ENCODE measurements at places on chromosomes 5 and 9.

DNA sequence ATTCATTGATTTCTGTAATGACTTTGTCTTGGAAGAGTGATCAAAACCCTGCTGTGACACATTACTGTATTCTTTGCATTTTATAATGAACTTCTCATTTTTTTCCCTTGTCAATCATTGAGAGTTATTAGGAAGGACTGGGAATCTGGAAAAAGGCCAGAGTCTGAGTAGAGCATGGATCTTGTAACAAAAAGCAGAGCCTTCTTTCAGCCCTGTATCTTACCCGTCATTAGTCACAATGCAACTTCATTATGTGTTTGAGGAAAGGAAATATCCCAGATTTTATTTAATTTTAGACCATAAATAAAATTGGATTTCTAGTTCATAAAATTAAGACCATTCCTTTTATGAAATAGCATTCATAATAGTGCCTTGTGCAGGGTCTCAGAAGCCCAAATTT, 131.4 kb downstream of the ARHGEF28 start:
- no peak for DNase-seq

GRCh38 chr9:118414676-118415075, 710.5 kb downstream of the TLR4 start:
- DNase-seq = no peak

- no peak for DNase-seq
Measured at GRCh38 chr9:137379761-137380161, 43.2 kb downstream of the EXD3 start.

- DNase-seq = no peak
Measured at GRCh38 chr9:124215368-124215910, 42.3 kb upstream of the NEK6 start.

DNA sequence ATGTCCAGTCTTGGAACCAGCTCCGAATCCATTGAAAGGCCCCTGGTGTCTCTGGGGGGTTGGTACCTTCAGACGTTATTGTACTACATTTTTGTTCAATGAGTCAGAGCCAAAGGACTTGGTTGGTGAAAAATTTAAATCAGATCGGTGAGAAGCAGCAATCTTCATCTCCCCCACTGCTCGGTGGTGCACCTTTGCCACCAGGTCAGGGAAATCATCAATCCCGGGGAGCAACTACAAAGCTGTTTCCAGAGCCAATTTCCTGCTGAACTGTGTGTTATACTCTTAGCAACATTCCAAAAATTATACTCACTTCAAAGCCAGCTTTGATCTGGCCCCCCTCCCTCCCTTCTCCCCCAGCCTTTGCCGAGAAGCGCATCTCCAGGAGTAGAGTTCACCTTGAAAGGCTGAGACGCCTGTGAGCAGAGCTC, 375.2 kb upstream of the WWC1 start:
- DNase-seq = no peak

DNA sequence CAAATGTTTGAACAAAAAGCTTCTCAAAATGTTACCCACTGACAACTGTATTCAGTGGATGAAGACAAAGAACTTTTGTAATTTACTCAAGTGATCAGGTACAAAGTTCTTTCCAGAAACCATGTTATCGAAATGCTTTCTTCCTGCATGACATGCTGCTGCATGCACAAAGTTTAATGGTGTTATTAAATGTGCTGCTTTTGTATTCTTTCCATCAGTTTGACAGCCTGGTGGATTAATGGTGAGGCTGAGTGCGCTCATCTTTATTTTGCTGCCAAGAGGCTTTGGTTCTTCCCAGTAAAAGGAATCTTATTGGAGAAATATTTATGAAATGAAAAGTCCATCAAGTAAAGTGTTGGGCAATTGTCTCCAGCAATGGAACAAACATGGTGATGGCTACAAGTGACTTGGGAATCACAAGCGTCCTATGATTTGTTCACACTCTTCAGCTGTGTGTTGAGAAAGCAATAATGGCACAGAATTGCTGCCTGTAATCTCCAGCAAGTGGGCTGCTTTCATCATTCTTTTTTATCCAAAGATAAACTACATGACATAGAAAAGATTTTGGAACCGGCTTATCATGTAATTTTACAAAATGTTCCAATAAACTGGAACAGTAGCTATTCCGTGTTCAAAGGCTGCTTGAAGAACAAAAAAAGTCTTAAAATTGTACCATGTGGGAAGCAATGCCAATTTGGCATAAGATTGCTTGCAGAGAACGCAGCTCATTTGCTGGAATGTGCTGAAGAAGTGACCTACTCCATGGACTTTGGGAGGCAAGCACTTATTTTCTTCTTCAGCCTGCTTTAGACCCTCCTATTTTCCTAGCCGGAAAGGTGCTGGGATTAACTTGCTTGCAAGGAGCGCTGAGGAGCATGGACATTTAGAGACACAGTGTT, 153.1 kb downstream of the HSD17B3 start:
- no peak for DNase-seq

GRCh38 chr5:102796009-102796408, 40.9 kb downstream of the PAM start:
- DNase-seq = no peak

- DNase-seq = no peak
Measured at GRCh38 chr9:15697446-15697851, 144.6 kb downstream of the CCDC171 start.

DNA sequence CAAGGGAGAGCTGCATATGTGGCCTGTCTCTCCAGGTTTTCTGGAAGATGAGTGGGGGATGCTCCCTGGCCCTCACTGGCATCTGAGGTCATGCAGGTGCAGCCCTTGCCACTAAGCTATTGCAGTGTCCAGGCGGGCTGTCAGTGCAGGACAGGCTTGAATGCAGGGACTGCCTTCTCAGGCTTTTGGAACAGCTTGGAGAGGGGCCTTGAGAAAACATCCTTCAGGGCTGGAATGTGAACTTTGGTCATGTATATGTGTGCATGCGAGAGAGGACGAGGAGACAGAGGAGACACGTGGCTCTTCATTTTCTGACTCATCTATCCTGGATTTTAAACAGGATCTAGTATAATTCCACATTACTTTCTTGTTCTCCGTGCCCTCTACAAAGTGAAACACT, 90.3 kb downstream of the MACROH2A1 start:
- no peak for DNase-seq

DNA sequence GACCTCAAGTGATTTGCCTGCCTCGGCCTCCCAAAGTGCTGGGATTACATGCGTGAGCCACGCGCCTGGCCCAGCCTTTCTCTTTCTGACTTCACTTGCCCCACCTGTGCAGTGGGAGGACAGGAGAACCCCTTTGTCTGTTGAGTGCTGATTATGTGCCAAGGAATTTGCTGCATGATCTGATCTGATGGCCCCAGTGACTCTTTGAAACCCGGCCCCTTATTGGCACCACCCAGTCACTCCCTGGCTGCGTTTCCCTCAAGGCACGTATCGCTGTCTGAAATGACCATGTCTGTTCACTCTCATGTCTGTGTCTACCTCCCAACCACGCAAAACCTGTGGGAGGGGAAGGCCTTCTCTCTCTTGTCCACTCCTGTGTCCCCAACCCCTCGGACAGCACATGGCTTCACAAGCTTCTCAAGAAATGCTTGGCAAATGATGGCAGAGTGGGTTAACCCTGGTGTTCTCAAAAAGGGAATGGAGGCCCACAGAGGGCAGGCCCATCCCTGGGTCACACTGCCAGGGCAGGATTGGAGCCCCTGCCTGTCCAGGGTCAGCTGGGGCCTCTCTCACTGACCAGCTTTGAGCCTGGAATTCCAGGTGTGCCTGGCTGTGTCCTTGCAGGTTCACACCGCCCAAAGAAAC, 21.9 kb downstream of the NEK6 start:
- no peak for DNase-seq

GRCh38 chr9:93219692-93220091, 35.8 kb downstream of the WNK2 start:
- no peak for DNase-seq

DNA sequence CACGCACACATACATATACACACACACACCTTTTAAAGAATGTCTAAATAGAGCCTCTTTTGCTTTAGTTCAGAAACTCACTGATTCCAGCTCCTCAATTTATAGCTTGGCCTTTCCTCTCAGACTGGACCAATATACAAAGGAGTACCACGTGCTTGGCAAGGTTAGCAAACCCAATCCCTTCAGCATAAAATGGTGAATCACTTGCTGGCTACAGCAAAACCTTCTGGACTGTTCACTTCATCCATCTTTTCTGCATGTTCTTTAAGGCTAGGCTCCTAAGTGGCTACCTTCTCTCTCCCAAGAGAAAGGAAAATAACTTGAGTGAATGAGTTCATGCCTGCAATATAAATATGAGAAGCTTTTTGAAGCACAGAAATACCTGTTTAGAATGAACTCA, 109.7 kb downstream of the LPAR1 start:
- DNase-seq = no peak
